ENCODE measurements at places on chromosomes 3 and 15. TPM values are rescaled to one million over a fixed set of nuclear protein-coding genes. Genes with fewer than 3 reads are reported as not detected.

DNA sequence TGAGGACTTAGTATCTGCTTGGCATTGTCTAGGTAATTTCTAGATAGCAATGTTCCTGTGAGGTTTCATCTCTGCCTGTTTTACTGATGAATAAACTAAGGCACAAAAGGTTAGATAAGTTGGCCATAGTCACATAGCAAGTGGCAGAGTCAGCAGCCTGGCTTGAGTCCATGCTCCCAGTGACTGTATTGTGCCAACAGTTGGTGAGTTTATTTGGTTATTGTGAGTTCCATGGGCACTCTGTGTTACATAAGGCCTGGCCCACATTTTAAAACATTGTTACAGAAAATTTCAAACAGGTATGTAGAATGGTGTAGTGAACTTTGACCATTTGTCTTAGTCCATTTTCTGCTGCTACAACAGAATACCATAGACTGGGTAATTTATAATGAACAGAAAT lies 15.2 kb downstream of the MCM2 start:
- H3K4me3 ChIP-seq = no peak overlapping the region
- H3K36me3 ChIP-seq = no peaks in the 10 kb centered on the region
- DNase-seq = no peak
- H3K27me3 ChIP-seq = no peaks in the 10 kb centered on the region
- no peaks in the 10 kb centered on the region for H3K4me1 ChIP-seq

- no peak for DNase-seq
- H3K27me3 ChIP-seq = no peaks in the 10 kb centered on the region
- no peaks in the 10 kb centered on the region for H3K36me3 ChIP-seq
- no peaks in the 10 kb centered on the region for H3K4me1 ChIP-seq
- H3K4me3 ChIP-seq = no peak overlapping the region
These were observed 98.4 kb downstream of the DHX30 start for GRCh38 chr3:47901280-47901833.

DNA sequence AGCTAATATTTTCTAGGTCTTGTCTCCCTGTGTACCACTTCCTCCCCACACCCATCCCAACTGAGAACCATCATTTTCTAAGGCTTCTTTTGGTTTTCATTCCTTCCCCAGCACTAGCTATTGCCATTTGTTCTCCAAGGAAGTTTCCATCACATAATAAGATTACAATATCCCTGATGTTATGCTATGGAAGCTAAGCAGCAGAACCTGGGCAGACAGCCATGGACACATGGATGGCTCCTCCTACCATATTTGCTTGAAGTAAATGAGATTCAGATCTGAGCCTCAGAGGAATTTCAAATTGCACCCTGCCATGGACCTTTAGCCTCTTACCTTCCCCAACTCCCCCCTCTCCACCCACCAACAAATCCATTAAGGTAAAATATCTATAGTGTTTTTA lies 31.5 kb downstream of the GASK1A start:
- H3K4me3 ChIP-seq = no peak overlapping the region
- no peak for DNase-seq
- no peaks in the 10 kb centered on the region for H3K27me3 ChIP-seq
- H3K36me3 ChIP-seq = no peaks in the 10 kb centered on the region
- no peak overlapping the region for H3K27ac ChIP-seq
- H3K4me1 ChIP-seq = peaks cover 7% of the 10 kb centered on the region

DNA sequence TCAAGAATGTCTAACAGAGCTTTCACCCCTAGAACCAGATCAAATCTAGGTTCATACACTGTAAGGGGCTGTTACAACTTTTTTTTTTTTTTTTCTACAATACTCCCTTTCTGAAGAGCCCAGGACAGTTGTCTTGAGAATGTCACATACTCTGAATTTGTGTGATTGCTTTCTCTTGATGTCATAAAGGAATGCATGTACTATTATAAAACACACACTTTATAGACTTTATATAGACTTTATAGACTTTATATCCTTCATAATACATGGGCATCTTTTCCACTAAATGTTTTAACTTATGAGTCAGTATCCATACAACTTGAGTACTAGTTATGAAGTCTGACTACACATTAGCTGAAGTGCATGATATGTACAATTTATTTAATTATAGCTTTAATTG lies 26.3 kb downstream of the RFX7 start:
- no peak for DNase-seq
- no peaks in the 10 kb centered on the region for H3K36me3 ChIP-seq
- no peak overlapping the region for H3K4me3 ChIP-seq
- H3K27me3 ChIP-seq = no peaks in the 10 kb centered on the region

DNA sequence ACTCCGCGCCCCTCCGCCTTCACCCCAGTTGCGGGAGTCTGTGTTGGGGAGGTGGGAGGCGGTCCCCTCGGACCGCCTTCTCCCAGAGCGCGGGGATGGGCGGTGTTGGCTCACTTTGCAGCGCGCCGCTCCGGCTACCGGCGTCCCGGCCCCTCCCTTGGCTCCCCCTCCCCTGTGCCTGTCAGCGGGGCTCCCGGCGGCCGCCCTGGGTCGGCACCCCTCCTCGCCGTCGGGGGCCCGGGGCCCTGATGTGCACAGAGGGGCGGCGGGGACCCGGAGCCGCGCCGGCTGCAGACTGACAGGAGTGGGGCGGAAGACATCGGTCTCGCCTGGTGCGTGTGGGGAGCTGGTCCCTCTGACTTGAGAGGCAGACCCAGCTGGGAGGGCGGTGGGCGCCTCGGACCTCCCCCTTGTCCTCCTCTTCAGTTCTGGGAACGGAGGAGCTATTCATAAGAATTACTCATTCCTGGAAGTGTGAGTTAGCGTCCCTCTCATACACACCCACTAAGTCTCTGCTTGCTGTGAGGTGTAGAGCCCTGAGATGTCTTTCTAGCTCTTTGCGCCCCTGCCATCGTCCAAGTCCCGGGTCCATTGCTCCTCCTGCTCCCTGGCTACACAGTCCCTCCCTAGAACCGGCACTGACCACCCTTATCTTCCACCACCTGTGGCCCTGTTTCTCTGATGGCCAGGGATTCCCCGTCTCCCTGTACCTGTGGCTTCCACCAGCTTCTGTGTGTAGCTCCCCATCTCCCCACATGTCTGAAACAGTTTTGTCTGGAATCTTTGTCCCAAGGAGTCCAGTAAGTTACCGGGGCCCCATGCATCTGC lies 42.3 kb upstream of the ROPN1 start:
- peak overlapping the region; percentile 47 for H3K4me3 ChIP-seq
- H3K36me3 ChIP-seq = no peaks in the 10 kb centered on the region
- no peaks in the 10 kb centered on the region for H3K4me1 ChIP-seq
- H3K27ac ChIP-seq = no peak overlapping the region
- no peak for DNase-seq
- H3K27me3 ChIP-seq = peaks cover 26% of the 10 kb centered on the region

DNA sequence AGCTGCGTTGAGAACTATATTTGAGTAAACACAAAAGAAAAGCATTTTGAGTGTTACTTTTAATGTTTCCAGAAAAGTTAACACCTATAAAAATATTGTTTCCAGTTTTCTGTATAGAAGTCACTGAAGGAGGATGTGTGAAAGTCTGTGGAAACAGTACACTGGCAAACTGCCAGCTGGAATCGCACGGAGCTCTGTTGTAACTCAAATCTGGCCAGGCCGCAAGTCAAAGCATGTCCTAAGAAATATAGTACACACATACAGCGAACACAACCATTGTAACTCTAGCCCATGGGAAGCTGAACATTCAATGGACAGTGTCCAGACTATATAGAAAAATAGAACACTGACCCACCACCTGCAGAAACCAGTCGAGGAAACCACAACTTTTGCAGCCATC lies 657.2 kb downstream of the FHIT start:
- H3K4me1 ChIP-seq = no peaks in the 10 kb centered on the region
- H3K27me3 ChIP-seq = no peaks in the 10 kb centered on the region
- peak; percentile 66 for DNase-seq
- H3K4me3 ChIP-seq = no peak overlapping the region

The DLL4 gene
- 6.1 TPM for total RNA-seq

The CRTAP gene
- total RNA-seq = 359 TPM

DNA sequence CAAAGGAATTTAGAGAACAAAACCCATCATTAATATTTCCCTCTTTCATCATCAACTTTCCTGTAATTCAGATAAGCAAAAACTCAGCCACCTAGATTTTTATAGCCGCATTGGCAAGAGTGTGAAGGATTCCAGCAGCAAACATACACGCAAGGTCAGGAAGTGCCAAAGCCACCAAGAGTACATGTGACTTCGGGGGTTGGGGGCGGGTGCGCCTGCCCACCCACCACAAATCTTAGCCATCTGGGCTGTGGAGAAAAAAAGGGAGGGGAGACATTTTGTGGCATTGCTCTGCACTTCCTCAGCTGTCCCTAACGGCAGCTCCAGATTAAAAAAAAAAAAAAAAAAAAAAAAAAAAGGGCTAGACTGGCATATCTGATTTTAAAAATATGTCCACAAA lies 148.4 kb downstream of the TNIK start:
- H3K4me1 ChIP-seq = no peaks in the 10 kb centered on the region
- no peak overlapping the region for H3K4me3 ChIP-seq
- no peaks in the 10 kb centered on the region for H3K36me3 ChIP-seq
- H3K27ac ChIP-seq = no peak overlapping the region

The LRRK1 gene
- total RNA-seq = 31.5 TPM

DNA sequence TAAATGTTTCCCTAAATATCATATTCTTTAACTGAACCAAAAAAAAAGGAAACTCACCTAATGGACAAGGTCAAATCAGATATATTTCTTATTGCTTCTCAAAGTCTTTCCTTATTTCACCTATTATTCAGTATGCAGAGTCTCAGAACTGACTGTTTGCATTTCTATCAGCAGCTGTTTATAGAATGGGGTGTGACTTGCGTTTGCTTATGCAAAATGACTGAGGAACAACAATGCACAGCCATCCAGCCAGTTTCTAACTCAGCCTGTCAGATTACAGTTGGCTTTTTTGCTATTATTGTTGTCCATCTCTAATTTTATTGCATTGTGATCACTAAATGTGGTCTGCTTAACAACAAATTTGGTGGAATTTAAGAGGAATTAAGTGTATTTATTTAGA lies 40.7 kb downstream of the RAB27A start:
- H3K4me1 ChIP-seq = no peaks in the 10 kb centered on the region
- H3K4me3 ChIP-seq = no peak overlapping the region
- H3K27me3 ChIP-seq = no peaks in the 10 kb centered on the region
- no peak overlapping the region for H3K27ac ChIP-seq

DNA sequence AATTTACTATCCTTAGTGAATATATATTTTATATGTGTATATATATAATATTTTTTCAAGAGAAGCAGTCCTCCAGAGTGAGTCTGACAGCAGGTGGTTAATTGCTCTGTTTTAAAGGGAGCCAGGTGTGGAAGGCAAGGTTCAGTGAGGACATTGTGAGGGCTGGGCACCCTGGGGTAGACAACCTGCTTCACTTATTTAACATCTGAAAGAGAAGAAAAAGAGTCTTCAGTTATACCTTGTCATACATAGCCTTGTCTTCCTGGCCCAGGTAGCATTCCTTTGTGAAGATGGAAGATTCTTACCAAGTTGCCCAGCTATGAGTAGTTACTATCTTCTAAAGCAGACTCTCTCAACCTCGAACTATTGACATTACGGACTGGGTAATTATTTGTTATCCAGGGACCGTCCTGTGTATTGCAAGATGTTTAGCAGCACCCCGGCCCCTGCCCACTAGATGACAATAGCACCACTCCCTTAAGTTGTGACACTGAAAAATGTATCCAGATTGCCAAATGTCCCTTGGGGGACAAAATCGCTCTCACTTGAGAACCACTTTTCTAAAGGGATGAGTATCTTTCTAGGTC lies 336.0 kb upstream of the TRIM42 start:
- no peaks in the 10 kb centered on the region for H3K27me3 ChIP-seq
- no peak for DNase-seq
- H3K4me3 ChIP-seq = no peak overlapping the region
- no peak overlapping the region for H3K27ac ChIP-seq
- H3K36me3 ChIP-seq = no peaks in the 10 kb centered on the region

- H3K36me3 ChIP-seq = no peaks in the 10 kb centered on the region
- H3K27me3 ChIP-seq = no peaks in the 10 kb centered on the region
- no peak overlapping the region for H3K27ac ChIP-seq
- DNase-seq = no peak
- no peak overlapping the region for H3K4me3 ChIP-seq
These were observed 153.7 kb upstream of the TLE3 start for GRCh38 chr15:70251246-70251990.

DNA sequence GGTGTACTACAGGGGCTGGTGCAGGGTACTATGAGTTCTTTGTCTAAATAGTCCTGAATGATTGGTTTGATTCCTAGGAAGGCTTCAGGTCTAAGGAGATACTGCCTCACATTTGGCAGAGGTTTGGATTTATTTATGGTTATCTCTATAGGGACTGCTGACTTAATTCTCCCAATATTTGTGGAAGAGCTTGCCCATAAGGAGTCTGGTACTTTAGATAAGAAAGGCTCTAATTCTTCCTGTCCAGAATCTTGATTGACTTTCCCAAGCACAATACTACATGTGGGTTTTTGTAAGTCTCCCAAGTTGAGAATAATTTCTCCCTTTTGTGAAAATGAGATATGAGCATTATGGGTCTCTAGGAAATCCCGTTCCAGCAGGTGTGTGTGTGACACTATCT lies 36.7 kb upstream of the AP4E1 start:
- peaks cover 13% of the 10 kb centered on the region for H3K4me1 ChIP-seq
- H3K36me3 ChIP-seq = no peaks in the 10 kb centered on the region
- no peak overlapping the region for H3K27ac ChIP-seq
- H3K27me3 ChIP-seq = no peaks in the 10 kb centered on the region

GRCh38 chr15:59609730-59610712 lies 1.6 kb upstream of the GCNT3 start:
- no peaks in the 10 kb centered on the region for H3K36me3 ChIP-seq
- no peaks in the 10 kb centered on the region for H3K27me3 ChIP-seq
- H3K4me1 ChIP-seq = no peaks in the 10 kb centered on the region
- H3K27ac ChIP-seq = no peak overlapping the region
- no peak for DNase-seq

The EPHA3 gene
- total RNA-seq = 6.1 TPM

DNA sequence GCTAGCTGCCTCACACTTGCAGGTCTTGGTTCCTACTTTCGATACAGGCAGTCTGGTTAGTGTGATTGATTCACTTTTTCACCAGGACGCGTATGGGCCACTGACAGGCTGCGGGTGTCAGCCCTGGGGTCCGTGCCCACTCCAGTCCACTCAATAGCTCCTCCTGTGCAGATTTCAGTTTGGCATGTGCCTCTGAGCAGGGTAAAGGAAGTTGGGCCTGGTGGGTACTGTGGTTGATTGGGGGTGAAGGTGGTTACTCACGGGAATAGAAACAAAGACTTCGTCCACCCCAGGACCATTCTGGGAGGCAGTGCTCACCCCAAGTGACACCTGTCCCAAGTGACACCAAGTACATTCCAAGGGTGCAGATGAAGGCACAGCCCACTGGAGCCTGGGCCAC lies 62.3 kb downstream of the EPHB1 start:
- no peak overlapping the region for H3K27ac ChIP-seq
- H3K4me3 ChIP-seq = no peak overlapping the region
- H3K4me1 ChIP-seq = no peaks in the 10 kb centered on the region
- H3K27me3 ChIP-seq = no peaks in the 10 kb centered on the region
- H3K36me3 ChIP-seq = no peaks in the 10 kb centered on the region

The ISL2 gene
- not detected for total RNA-seq

Measured in tibial nerve (tissue), 4 donors.